ENCODE measurements at places on chromosomes 13 and 19.

GRCh38 chr19:11164879-11165406 lies 9.4 kb upstream of the SPC24 start:
- DNase-seq = no peak

GRCh38 chr13:29423050-29423449 lies 172.4 kb downstream of the SLC7A1 start:
- no peak for DNase-seq

DNA sequence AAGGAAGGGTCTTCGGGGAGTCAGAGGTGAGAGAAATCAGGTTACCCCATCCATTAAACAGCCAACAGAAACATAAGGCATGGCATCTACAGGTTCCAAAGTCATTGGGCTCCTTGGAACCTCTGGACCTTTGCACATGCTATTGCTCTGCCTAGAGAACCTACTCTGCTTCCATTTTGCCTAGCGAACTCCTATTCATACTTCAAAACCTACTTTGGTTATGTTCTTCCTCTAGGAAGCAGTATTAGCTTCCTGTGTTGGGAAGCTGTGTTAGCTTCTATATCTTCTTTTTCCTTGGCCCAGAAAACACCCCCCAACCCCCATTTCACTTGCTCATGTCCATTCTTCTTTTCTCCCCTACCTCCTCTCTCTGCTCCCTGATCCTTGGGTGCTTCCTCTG lies 39.6 kb downstream of the F2RL3 start:
- no peak for DNase-seq

DNA sequence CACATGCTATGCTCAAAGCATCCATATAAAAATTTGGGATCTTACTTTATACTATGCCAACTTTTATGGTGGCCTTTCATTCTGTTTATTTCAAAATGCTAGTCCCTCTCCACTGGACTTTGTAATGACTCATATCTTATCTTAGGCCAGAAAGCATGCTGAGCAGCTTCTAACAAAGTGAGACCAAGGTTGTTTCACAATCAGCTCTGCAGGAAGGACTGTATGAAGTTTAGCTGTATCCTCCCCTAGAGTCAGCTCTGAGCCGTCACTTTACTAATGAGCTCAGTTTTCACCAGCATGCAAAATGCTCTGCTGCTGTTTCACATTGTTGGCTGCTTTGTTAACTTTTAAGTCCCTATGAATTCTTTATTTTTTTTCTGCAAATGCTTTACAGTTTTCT lies 1608.8 kb downstream of the OLFM4 start:
- no peak for DNase-seq

- no peak for DNase-seq
Observed at GRCh38 chr13:61413572-61414535, 1.8 kb downstream of the PCDH20 start.

- DNase-seq = no peak
Observed at GRCh38 chr13:108807841-108808240, 178.4 kb downstream of the MYO16 start.

- no peak for DNase-seq
Observed at GRCh38 chr19:5349041-5349440, 8.4 kb upstream of the PTPRS start.

DNA sequence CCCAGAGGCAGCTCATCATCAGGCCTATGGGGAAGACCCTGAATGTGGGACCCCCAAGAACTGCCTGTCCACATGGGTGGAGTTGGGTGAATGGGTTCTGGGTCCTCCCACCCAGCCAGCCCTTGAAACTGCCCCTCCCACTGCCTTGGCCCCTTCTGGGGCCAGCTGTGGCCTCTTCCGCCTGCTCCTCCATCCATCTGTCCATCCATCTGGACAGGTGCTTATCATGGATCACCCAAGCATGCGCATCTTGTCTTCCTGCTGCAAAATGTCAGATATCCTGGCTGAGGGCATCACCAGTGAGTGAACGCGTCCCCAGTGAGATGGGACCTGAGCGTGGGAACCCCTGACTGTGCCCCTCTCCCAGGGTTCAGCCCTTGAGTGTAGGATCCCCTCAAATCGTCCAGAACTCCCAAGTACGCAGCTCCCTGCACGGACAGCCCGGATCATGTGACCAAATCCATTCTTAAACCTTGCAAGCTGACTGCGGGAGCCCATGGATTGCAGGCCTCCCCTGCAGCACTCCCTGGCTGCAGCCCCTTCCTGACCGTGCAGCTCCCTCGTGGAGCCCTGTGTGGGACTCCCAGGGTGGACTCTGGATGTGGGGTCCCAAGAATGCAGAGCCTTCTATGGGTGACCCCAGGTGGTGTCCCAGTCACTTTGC lies 2.0 kb downstream of the STXBP2 start:
- no peak for DNase-seq

DNA sequence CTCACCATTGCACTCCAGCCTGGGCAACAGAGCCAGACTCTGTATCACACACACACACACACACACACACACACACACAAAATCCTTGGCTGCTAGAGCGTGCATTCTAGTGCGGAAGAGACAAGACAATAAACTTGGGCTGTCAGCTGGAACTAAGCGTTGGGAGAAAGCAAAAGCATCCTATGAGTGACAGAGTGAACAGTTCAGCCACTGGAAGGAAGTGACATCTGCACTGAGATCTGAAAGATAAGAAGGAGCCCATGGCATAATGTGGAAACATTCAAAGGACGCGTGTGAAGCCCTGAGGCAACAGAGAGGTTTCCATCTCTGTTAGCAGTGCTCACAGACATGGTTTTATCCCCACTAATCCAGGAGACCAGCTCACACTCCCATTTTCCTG lies 3.5 kb upstream of the SLC1A5 start:
- no peak for DNase-seq

DNA sequence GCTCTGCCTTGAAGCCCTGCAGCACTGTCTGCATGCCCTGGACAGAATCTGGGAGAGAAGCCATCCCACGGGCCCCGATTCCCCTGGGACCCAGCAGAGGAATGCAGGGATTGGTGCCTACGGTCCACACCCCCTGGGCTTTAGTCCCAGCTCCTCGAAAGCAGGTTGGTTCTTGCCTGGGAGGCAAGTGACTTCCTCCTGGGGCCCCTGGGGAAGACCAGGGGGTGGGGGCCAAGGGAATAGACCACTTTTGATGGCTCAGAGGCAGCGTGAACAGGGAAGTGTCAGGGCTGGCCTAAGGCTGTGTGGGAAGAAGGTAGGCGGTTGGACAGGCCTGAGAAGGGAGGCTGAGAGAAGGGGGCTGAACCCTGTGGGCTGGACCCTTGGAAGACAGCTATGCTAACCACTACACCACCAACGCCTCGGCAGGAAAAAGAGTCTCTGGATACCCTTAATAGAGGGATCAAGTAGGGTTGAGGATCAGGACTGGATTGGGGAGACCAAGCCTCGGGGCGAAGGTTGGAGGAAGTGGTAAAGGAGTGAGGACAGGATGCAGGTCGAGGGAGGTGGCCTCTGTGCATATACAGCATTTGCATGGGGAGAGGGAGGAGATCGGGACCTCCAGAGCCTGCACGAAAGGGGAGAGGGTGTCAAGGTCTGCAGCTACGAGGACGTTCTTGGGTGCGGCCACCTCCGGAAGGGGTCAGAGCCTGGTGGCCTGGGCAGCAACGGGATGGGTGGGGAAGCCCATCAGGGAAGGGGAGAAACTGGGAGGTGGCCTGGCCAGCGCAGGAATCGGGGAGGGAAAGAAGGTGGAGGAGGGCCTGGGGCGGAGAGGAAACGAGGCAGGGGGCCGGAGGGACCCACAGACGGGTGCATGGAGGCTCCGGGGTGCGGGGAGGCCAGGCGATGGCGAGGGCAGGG lies 709 bp downstream of the DPP9 start:
- no peak for DNase-seq

GRCh38 chr13:61252213-61252612 lies 163.4 kb downstream of the PCDH20 start:
- no peak for DNase-seq

GRCh38 chr19:3959766-3960131 lies 11.2 kb downstream of the DAPK3 start:
- no peak for DNase-seq

GRCh38 chr13:98083936-98084335 lies 59.0 kb upstream of the FARP1 start:
- no peak for DNase-seq

- DNase-seq = no peak
Observed at GRCh38 chr13:57857945-57858344, 226.4 kb downstream of the PCDH17 start.

- no peak for DNase-seq
Observed at GRCh38 chr13:110590577-110590976, 24.8 kb upstream of the NAXD start.

GRCh38 chr13:39016087-39016486 lies 21.8 kb downstream of the PROSER1 start:
- no peak for DNase-seq

DNA sequence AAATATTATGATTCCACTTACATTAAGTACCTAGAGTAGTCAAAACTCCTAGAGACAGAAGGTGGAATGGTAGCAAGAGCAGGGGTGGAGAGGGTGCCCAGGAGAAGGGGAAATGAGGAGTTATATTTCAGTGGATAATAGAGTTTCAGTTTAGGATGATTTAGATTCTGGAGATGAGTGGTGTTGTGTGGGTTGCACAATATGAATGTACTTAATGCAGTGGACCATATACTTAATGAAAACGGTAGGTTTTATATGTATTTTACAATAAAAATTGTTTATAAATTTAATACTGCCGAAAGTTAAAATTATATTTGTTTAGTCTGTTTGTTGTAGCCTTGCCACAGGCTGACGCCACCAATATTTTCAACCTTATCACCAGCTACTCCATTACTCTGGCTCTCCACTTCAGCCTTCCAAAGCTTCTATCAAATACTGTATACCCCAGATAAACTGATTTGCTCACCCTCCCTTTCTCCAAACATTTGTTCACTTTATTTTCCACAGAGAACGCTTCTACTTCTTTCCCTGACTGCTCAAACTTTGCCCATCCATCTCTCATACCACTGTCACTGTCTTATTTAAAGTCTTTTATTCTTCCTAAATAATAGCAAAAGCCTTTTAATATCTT lies 1.4 kb upstream of the RBM26 start:
- DNase-seq = no peak

DNA sequence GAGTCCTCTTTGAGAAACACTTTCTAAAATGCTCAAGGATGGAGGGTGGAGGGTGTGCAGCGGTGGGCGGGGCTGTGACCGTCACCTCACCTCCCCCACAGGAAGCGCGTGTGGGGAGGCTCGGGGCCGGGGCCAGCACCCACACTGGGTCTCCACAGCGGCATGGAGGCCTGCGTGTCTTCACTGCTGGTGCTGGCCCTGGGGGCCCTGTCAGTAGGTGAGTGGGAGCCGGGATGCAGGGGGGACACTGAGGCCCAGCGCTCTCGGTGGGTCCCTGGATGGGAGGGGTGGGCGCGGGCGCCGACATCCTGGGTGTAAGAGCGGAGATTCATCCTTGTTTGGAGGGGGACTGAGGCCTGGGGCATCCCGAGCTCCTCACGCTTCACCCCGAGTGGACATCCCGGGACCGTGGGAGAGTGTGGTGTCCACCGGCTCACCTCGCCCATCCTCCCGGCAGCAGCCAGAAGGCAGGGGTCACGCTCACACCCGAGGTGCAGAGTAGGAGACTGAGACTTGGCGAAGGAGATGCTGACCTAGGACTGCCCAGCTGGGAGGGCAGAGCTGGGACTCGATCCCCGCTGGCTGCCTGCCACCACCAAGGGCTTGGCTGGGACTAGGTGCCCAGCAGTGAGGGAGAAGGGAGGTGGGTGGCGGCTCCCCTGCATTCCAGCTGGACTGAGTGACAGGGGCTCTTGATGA lies at the start of gene GZMM:
Gene GZMM, plus strand, starts transcription at position 144 of the 699 bp plus-strand sequence. Its CDS starts 19 bp downstream, at position 163.
- no peak for DNase-seq

- no peak for DNase-seq
Observed at GRCh38 chr13:85520445-85520844, 278.8 kb downstream of the SLITRK6 start.

DNA sequence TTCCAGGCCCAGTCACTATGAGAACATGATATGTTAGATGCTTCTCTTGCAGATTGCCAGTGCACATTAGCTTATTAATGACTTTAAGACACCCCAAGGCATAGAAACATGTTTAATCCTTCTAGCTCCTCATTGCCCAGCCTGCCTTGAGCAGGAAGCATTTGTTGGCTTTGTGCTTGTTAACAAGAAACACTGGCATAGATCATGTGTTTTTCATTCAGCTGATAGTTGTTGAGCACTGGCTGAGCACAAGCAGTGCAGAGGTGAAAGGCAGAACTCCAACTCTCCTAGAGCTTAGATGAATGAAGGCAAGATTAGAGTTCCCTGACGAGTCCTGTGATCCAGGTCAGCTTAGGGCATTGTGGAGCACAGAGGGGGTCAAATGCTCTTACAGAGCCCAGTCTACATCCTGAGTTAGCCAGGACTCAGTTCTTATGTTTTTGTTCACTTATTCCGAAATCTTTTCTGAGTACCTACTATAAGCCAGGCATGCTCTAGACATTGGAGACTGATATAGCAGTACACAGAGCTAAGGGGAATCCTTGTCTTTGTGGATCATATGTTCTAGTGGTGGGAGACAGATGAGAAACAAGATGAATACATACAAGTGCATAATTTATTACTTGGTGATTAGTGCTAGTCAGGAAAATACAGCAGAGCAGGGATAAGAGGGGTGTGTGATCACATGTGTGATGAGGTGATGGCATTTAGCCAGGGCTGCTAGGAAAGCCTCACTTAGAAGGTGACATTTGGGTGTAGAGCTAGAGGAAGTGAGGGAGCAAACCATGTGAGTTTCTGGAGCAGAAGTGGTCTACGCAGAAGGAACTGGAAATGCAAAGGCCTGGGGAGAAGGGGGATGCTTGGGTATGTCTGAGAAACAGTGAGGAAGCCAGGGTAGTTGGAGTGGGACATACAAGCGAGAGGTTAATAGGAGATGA lies 101.2 kb downstream of the WASF3 start:
- DNase-seq = no peak

- DNase-seq = no peak
Observed at GRCh38 chr13:28339419-28339818, 155.5 kb downstream of the FLT1 start.

DNA sequence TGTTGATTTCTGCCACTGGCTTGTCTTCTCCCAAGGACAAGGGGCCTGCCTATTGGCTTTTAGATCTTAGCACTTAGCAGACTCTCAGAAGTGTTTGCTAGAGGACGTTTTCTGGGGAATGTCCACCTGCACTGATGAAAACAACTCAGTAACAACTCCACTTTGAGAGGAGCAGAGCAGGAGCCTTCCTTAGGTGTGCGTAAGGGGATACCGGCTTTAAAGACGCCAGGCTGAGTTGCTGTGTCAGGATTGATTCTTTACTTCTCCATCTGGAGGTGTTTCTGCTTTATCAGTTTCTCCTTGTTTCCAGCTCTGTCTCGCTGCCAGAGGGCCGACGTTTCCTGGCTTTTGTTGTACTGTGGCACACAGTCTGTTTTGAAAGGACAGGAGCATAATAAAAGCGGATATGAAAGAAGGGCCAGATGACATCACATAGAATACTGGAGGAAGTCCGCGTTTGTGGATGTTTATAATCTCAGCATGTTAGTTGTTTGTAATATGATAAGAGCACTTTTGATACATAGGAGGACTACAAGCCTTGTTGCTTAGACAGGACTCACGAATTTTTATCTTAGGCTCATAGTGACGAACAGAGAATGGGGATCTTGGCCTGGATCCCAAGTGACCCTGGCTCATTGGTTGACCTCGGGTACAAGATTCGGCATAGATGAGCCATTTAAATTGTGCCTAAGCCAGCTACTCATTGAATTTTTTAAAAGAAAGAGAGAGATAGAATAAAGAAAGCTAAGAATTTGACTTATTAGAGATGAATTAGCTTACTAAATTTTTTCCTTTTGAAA lies 34.6 kb downstream of the COL4A2 start:
- DNase-seq = no peak

GRCh38 chr19:49546825-49547565 lies 19.2 kb downstream of the RCN3 start:
- no peak for DNase-seq

GRCh38 chr19:281156-281853 lies 9.9 kb downstream of the PLPP2 start:
- no peak for DNase-seq

- DNase-seq = no peak
Observed at GRCh38 chr19:10544242-10544752, 593 bp downstream of the ATG4D start.
